ENCODE measurements at places on chromosomes 1 and 21. TPM values are rescaled to one million over a fixed set of nuclear protein-coding genes. Genes with fewer than 3 reads are reported as not detected.

The ZMYM4 gene
- total RNA-seq = 34.4 TPM

The SPRR3 gene
- not detected for total RNA-seq

The RGS4 gene
- not detected for total RNA-seq

The NCAM2 gene
- total RNA-seq = not detected

The KMO gene
- total RNA-seq = not detected

The NCF2 gene
- 25.8 TPM for total RNA-seq

The ZNF683 gene
- 0.34 TPM for total RNA-seq

The SLC6A9 gene
- total RNA-seq = 4.9 TPM

The PCP4 gene
- total RNA-seq = not detected

The TTC22 gene
- total RNA-seq = 11.0 TPM

The KCNC4 gene
- 3.9 TPM for total RNA-seq

The TARBP1 gene
- 44.6 TPM for total RNA-seq

Measured in T-helper 1 cell treated with Interleukin-12 subunit alpha and Interleukin-12 subunit beta and Interleukin-4 antibody, amounts not matched to agents 30 ng/mL and 1 ng/mL, for 36 hours (primary cell).